Stimulated activated CD8-positive, alpha-beta memory T cell treated with anti-CD3 and anti-CD28 coated beads, Interleukin-7, amount 100 ng/mL, for 24 hours (primary cell): ENCODE measurements at places on chromosomes 11 and 22.
A peak's percentile ranks its signal among the peaks of the same experiment; 100 is the strongest.

GRCh38 chr11:63573881-63574855 lies 11.0 kb upstream of the PLAAT2 start:
- no peak for DNase-seq

DNA sequence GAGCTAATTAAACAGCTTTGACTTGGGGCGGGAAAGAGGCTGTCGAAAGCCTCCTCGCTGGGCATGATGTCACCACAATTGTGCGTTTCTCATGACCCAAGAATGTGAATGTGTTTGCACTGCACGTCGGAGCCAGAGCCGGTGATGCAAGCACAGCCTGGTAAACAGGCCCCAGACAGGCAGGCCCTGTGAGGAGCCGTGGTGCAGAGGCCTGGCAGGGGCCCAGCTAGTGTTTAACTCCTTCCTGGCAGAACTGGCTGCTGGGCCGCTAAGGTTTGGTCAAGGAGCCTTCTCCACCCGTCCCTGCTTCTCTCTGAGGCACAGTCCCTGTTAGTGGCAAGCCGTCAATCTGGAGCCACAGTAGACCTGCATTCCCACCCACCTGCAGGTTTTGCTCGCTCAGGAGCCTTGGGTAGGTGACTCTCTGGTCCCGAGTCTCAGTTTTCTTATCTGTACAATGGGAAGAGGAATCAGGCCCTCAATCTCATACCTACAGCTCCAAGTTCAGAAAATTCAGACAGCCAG lies 25.4 kb upstream of the SMTN start:
- no peak for DNase-seq

DNA sequence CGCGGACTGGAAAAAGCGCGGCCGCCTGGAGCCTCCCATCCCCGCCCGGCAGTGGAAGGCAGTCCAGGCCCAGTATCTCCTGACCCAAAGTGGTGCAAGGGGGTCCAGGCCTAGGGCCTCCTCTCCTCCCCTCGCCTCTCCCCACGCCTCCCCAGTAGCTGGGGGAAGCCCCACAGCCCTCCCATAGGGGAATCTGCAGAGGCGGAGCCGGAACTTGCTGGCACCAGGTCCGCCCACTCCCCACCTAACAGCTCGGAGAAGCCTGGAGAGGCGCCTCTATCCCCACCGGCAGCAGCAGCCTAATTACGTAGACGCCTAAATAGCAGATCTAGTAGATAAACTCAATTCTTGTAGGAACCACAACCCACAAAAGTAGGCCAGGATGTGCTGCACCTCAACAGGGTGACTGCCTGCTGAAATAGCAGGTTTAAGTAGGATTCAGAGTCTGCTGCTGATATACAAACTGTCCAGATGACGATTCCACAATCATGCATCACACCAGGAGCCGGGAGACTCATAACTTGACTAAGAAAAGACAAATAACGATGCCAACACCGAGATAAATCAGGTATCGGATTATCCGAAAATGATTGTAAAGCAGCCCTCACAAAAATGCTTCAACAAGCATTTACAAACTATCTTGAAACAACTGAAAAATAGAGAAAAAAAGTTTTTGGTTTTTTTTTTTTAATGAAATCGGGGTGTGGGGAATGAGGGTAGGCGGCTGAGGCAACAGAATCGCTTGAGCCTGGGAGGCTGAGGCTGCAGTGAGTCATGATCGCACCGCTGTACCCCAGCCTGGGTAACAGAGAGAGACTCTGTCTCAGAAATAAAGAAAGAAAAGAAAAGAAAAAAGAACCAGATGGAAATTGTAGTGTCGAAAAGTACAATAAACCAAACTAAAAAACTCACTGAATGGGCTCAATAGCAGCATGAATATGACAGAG lies 11.4 kb upstream of the BRD1 start:
- peak; percentile 52 for DNase-seq

- DNase-seq = no peak
Measured at GRCh38 chr11:67364783-67365722, 8.3 kb downstream of the CLCF1 start.

DNA sequence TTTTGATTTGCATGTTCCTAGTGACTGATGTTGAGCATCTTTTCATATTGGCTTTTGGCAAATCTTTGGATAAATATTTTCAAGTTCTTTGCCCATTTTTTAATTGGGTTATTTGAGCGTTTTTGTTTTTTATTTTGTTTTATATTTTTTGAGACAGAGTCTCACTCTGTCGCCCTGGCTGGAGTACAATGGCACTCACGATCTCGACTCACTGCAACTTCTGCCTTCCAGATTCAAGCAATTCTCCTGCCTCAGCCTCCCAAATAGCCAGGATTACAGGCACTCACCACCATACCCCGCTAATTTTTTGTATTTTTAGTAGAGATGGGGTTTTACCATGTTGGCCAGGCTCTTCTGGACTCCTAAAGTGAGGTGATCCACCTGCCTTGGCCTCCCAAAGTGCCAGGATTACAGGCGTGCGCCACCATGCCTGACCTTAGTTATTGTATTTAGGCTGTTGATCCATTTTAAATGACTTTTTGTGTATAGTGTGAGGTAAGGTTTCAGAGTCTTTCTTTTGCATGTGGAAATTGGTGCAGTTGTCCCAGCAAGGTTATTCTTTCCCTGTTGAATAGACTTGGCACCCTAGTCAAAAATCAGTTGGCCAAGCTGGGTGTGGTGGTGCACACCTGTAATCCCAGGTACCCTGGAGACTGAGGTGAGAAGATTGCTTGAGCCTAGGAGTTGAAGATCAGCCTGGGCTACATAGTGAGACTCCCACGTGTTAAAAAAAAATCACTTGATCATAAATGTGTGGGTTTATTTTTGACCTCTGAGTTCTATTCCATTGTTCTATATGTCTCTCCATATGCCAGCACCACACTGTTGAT lies 23.7 kb upstream of the AIFM3 start:
- no peak for DNase-seq

GRCh38 chr22:50161508-50162390 lies 8.8 kb upstream of the PANX2 start:
- no peak for DNase-seq

DNA sequence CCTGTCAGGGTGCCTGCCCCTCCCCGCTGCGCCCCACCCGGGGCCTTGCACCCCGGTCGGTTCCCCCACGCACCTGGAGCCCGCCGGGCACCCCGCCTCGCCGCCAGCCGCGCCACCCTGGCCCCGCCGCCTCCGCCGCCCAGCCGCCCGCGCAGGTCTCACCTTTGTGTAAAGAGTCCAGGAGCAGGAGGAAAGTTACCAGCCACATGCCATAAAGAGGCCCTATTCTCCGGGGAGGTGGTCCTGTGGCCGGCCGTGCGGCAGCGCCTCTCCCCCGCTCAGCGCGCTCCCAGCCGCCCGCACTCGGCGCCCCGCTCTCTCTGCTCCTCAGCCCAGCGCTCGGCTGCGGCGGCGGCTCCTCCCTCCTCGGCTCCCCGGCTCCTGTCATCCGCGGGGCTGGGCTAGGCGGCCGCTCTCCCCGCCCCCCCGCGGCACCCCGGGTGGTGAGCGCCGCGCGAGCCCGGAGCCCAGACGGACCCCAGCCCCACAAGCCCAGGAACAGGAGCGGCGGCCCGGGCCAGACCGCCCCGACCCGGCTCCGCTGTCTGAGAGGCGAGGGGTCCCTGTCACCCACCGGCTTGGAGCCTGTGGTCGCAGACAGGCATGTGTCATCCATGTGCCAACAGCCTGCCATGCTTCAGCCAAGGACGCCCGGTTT lies at the start of gene DSCAML1:
TSS of gene DSCAML1 (minus strand) at position 345 of the 658 bp plus-strand sequence. CDS start at position 208, 137 bp downstream.
- DNase-seq = no peak

DNA sequence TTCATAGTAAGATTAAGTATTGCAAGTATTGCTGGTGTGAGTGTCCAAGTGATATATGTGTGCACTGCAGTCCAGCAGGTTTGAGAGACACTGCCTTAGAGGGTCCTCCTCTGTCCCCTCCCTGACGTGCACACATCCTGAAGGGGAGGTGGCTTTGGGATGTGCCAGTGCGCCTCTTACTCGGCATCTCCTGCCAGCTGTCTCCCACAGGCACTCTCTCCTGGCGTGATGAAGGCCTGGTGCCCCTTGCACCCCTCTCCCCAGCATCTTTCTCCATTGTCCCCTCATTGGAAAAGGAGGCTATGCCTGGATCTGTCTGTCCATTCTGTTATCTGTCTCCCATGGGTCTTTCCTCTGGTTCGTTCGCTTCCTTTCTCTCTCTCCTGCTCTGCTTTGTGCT lies 24.2 kb downstream of the GTPBP1 start:
- DNase-seq = no peak
